Liver (tissue), 10 donors: ENCODE measurements at places on chromosomes 12 and 14.

DNA sequence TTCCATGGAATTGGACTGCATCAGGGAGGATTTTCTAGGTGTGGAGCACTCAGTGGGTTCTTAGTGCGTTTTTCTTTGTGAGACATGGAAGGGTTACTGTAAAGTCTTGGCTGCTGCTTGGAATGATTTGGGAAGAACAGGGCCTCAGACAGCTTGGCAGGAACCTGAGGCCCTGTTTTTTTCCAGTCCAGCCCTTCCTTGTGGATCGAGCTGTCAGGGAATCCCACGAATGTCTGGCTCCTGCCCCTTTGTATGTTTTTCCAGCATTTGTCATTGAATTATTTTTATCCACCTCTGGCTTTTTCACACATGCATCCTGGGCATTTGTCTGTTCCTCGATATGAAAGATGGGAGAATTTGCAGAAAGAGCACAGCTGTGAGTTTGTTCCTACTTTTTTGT, 158.5 kb downstream of the TGFB3 start:
- no peak overlapping the region for H3K4me3 ChIP-seq
- DNase-seq = no peak
- H3K4me1 ChIP-seq = no peaks in the 10 kb centered on the region
- no peak overlapping the region for H3K27ac ChIP-seq
- peaks cover 1% of the 10 kb centered on the region for H3K36me3 ChIP-seq

GRCh38 chr12:98578392-98578791, 15.1 kb upstream of the SLC25A3 start:
- H3K36me3 ChIP-seq = no peaks in the 10 kb centered on the region
- H3K4me1 ChIP-seq = peaks cover 14% of the 10 kb centered on the region
- H3K27ac ChIP-seq = no peak overlapping the region
- no peak overlapping the region for H3K4me3 ChIP-seq
- DNase-seq = no peak

- H3K36me3 ChIP-seq = no peaks in the 10 kb centered on the region
- no peaks in the 10 kb centered on the region for H3K4me1 ChIP-seq
- H3K4me3 ChIP-seq = no peak overlapping the region
- peaks cover 4% of the 10 kb centered on the region for H3K27me3 ChIP-seq
Measured at GRCh38 chr14:52106840-52107239, 38.0 kb upstream of the NID2 start.

GRCh38 chr14:77204459-77204771, 22.8 kb downstream of the TMEM63C start:
- H3K4me3 ChIP-seq = no peak overlapping the region
- no peaks in the 10 kb centered on the region for H3K4me1 ChIP-seq
- no peak overlapping the region for H3K27ac ChIP-seq
- H3K36me3 ChIP-seq = no peaks in the 10 kb centered on the region
- H3K27me3 ChIP-seq = no peaks in the 10 kb centered on the region
- no peak for DNase-seq

DNA sequence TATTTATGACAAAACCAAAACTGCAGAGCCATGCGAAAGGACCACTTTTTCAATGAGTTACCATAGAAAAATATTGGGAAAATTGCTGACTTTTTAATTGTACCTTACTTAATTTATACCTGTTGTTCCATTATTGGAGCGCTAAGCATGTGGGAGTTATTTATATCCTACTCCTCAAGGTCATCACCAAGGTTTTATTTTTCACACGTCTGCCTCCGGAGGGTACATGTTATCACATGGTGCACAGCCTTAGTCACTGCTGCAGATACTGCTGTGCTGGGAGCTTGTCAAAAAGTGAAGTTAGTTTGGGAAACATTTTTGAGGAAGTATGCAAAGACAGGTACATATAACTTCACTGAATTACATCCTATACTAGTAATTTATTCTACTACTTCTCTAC, 1444.3 kb downstream of the AACS start:
- no peak overlapping the region for H3K27ac ChIP-seq
- no peak overlapping the region for H3K4me3 ChIP-seq
- no peaks in the 10 kb centered on the region for H3K36me3 ChIP-seq
- H3K27me3 ChIP-seq = no peaks in the 10 kb centered on the region
- DNase-seq = no peak

DNA sequence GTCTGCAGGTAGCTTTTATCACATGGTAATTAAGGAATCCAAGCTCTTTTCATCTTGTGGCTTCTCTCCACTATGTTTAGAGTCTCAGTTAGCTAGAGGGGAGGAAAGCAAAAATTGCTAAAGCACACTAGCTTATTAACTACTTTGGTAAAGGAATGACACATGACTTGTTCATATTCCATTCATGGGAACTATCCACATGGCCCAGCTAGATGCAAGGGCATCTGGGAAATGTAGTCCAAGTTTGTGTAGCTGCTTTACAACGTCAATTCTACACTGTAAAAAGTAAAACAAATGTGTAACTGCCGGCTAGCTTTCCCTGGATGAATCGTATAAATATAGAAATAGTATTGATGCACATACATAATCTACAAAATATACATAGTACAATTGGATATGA, 244.5 kb upstream of the LRFN5 start:
- no peak for DNase-seq
- no peak overlapping the region for H3K4me3 ChIP-seq
- no peaks in the 10 kb centered on the region for H3K4me1 ChIP-seq
- H3K36me3 ChIP-seq = no peaks in the 10 kb centered on the region
- H3K27ac ChIP-seq = no peak overlapping the region
- H3K27me3 ChIP-seq = no peaks in the 10 kb centered on the region

- peaks cover 3% of the 10 kb centered on the region for H3K4me1 ChIP-seq
- no peak for DNase-seq
- no peaks in the 10 kb centered on the region for H3K36me3 ChIP-seq
Measured at GRCh38 chr14:103427485-103428443, 42.5 kb downstream of the MARK3 start.

DNA sequence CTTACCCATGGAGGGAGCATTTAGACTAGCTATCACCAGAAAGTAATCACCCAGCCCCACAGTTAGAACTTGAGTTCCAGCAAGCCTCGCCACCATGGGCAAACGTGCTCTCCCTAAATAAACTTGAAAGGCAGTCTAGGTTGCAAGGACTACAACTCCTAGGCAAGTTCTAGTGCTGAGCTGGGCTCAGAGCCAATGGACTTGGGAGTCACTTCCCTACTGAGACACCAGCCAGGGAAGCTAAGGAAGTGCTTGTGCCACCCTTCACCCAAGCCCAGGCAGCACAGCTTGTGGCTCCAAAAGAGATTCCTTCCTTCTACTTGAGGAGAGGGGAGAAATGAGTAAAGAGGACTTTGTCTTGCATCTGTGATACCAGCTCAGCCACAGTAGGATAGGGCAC, 57.9 kb downstream of the SLCO1A2 start:
- H3K27me3 ChIP-seq = no peaks in the 10 kb centered on the region
- no peak overlapping the region for H3K27ac ChIP-seq
- H3K36me3 ChIP-seq = peaks cover 6% of the 10 kb centered on the region
- H3K4me1 ChIP-seq = no peaks in the 10 kb centered on the region
- peak overlapping the region; percentile 24 for H3K4me3 ChIP-seq

DNA sequence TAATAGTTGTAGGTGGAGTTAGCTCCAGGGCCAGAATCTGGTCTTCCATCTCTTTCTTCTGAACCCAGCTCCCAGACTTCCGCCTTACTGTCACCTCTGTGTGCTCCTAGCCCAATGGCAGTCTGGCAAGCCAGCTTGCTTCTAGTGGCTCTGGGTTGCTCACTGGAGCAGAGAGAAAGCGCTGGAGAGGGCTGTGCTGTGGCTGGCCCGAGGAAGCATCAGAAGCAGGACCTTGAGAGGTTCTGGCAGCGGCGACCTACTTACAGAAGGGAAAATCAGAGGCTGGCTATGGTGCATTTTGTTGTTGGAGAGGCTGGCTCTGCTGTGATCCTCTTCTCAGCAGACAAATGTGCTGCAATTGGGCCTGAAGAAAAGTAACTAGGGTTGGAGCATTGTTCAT, 28.6 kb downstream of the KCNA5 start:
- no peak for DNase-seq
- H3K27me3 ChIP-seq = no peaks in the 10 kb centered on the region
- H3K27ac ChIP-seq = no peak overlapping the region
- H3K4me1 ChIP-seq = no peaks in the 10 kb centered on the region

GRCh38 chr14:32352631-32353030, 23.5 kb downstream of the AKAP6 start:
- no peaks in the 10 kb centered on the region for H3K4me1 ChIP-seq
- H3K36me3 ChIP-seq = no peaks in the 10 kb centered on the region
- no peak overlapping the region for H3K27ac ChIP-seq
- H3K27me3 ChIP-seq = no peaks in the 10 kb centered on the region
- H3K4me3 ChIP-seq = no peak overlapping the region
- no peak for DNase-seq

DNA sequence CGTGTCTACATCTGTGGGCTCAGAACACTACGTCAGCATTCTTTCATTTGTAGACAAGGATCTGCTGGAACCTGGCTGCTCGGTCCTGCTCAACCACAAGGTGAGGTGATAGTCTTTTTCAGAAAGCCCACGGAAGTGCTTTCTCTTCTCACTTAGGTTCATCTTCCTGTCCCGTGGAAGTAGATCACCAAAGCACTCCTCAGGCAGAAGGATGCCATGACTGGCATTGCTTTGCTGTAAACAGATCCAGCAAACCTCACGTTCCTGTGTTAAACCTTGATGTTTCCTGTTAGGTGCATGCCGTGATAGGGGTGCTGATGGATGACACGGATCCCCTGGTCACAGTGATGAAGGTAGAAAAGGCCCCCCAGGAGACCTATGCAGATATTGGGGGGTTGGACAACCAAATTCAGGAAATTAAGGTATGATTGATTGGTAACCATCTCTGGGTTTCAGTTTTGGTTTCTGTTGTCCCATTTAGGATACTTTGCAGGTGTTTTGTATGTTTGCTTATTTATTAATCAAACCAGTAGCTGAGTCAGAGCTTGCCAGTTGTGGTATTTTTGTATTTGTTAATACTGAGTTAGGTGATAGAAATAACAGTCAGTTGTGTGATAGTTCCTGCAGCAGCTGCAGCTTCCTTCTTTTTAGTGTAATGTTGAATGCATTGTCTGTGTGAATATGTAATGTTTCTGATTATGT, 7.5 kb downstream of the PSMC1 start:
- no peak overlapping the region for H3K4me3 ChIP-seq
- H3K27ac ChIP-seq = no peak overlapping the region
- DNase-seq = no peak
- no peaks in the 10 kb centered on the region for H3K27me3 ChIP-seq

DNA sequence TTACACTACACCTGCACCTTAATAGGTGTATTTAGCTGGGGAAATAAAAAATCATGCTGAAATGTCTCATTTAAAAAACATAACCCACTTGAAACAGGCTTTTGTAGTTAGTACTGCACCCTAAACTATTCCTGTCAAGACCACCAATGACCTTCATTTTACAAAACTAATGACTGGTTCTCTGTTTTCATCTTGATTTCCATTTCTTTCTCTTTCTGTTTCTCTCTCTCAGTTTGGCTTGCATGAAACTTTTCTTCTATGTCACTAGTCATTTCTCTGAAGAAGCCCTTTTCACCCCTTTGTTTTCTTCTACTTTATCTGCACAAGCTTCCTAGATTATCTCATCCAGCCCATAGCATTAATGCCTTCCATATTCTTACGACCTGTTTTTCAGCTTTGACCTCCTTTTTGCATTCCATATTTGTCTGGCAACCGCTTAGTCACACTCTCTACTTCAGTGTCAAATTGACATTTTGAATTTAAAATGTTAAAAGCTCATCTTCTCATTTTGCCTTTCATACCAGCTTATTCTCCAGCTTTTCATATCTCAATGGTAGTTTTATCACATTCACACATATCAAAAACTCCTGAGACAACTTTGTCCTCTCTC, 32.7 kb upstream of the KLRF1 start:
- H3K27me3 ChIP-seq = no peaks in the 10 kb centered on the region
- H3K27ac ChIP-seq = no peak overlapping the region
- no peaks in the 10 kb centered on the region for H3K4me1 ChIP-seq

GRCh38 chr14:103524002-103524935, 1.6 kb upstream of the CKB start:
- H3K27ac ChIP-seq = no peak overlapping the region
- H3K36me3 ChIP-seq = no peaks in the 10 kb centered on the region
- H3K4me3 ChIP-seq = no peak overlapping the region
- H3K27me3 ChIP-seq = no peaks in the 10 kb centered on the region
- H3K4me1 ChIP-seq = peaks cover 74% of the 10 kb centered on the region
- DNase-seq = no peak

DNA sequence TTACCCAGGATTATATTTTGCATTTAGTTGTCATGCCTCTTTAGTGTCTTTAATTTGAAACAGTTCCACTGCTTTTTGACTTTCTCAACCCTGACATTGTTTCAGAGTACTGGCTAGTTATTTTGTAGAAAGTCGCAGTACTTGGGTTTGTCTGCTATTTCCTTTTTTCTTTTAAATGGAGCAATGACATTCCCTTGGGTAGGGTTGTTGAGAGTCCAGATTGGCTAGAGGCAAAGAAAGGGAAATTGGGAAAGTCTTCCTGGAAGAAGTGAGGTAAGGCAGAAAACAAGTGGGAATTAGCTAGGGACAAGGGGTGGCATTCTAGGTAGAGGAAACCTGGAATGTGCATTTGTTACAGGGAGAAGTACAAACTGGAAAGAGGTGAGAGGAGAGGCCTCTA, 245.9 kb downstream of the EMP1 start:
- DNase-seq = no peak
- H3K36me3 ChIP-seq = no peaks in the 10 kb centered on the region
- peak overlapping the region; percentile 93 for H3K27ac ChIP-seq
- H3K4me3 ChIP-seq = no peak overlapping the region
- peaks cover 11% of the 10 kb centered on the region for H3K4me1 ChIP-seq

DNA sequence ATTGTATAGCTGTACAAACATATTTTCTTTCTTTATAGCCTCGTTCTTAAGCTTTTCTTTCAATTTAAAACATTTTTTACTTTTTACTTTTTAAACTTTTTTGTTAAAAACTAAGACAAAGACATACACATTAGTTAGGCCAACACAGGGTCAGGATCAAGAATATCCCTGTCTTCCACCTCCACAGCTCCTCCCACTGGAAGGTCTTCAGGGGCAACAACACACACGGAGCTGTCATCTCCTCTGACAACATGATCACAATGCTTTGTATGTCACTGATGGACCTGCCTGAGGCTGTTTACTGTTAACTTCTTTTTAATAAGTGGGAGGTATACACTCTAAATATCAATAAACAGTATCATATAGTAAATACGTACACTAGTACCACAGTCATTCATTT, 191.3 kb downstream of the SYT10 start:
- H3K27ac ChIP-seq = no peak overlapping the region
- H3K27me3 ChIP-seq = no peaks in the 10 kb centered on the region
- DNase-seq = no peak
- no peak overlapping the region for H3K4me3 ChIP-seq
- H3K4me1 ChIP-seq = no peaks in the 10 kb centered on the region

DNA sequence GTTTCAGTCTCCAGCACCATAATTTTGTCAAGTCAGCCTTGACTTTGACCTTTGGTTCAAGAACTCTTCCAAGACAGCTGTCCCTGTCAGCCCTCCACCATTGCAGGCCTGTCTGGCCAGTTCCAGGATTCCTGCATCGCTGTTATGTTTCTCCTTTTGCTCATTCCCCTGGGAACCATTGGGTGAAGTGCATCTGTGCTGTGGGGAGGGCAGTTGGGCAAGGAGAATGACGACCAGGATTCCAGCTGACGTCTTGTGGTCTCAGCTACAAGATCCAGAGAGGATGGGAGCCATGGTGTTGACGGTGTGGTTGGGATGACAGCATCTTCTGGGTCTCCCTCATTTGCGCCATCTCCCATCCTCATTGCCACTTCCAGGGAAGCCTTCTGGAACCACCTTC, 45.9 kb upstream of the SLC24A4 start:
- no peaks in the 10 kb centered on the region for H3K27me3 ChIP-seq
- no peaks in the 10 kb centered on the region for H3K36me3 ChIP-seq
- no peak for DNase-seq
- no peaks in the 10 kb centered on the region for H3K4me1 ChIP-seq
- H3K27ac ChIP-seq = no peak overlapping the region

GRCh38 chr12:31117203-31118011, 43.7 kb downstream of the DDX11 start:
- H3K4me1 ChIP-seq = no peaks in the 10 kb centered on the region
- H3K27me3 ChIP-seq = no peaks in the 10 kb centered on the region
